Germinal center (tissue), 1 donor: ENCODE measurements at places on chromosomes 2 and 18.

- no peak for DNase-seq
These were observed 85.1 kb upstream of the FZD5 start for GRCh38 chr2:207854484-207855440.

GRCh38 chr2:160660741-160661140 lies 167.1 kb upstream of the RBMS1 start:
- DNase-seq, result no peak

GRCh38 chr2:62643100-62643471 lies 62.4 kb upstream of the EHBP1 start:
- no peak for DNase-seq

GRCh38 chr2:136014411-136014810 lies 29.0 kb upstream of the DARS1 start:
- DNase-seq, result no peak

- DNase-seq, result no peak
These were observed 45.7 kb downstream of the RALB start for GRCh38 chr2:120298173-120298835.

DNA sequence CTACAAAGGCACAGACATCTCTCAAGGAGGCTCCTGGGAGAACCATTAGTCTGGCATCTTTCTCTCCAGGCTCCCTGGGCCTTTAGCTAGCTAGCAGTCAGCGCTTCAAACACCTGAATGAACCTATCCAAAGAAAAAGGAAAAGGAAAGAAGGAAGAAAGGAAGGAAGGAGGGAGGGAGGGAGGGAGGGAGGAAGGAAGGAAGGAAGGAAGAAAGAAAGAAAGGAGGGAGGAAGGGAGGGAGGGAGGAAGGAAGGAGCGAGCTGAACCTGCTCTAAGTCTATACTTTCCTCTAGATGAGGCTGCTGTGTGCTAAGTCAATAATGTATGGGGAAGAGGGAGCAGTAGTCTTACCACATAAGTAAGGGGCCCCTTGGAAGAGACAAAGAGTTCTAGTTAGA lies 5.1 kb upstream of the BCL11A start:
- no peak for DNase-seq

- no peak for DNase-seq
These were observed 57.1 kb downstream of the RAPGEF4 start for GRCh38 chr2:172792711-172793110.

DNA sequence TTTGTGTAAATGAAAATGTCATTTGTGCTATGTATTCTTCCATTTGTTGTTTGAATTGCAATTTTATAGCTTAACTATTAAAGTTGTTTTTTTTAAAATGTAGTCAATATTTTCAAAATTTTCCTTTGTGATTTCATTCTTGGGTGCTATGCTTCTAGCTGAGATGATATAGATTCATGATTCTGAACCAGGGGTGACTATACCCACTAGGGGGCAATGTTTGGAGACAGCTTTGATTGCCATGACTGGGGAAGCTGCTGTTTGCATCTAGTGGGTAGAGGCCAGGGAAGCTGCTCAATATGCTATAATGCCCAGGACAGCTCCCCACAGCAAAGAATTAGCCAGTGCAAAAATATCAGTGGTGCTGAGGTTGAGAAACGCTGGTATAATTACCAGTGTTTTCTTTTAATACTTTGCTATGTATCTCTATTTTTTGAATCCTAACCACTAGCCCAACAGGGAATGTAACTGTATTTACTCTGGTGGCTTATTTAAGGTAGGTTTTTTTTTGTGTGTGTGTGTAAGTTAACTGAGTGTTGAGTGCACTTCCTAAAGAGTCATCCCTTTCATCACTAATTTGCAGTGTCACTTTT lies 99.7 kb downstream of the MEP1B start:
- DNase-seq, result peak; percentile 30

GRCh38 chr18:37396971-37397720 lies 168.5 kb downstream of the CELF4 start:
- no peak for DNase-seq

DNA sequence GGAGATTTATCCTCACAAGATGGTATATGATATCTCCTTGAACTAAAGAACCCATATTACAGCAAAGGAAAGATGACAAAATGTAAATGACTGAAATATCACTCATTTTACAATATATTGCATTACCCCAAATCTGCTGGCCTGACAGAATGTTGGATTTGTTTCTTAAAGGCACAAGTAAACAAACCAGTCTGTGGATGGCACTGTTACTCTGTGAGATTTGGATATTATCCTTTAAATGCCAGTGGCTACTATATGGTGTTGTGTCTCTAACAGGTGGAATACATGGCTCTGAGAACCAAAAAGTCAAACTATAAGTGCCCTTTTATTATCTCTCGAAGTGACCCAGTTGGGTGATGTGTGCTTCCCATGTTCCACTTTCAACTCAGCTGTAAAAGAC lies 125.7 kb downstream of the PDE1A start:
- DNase-seq, result no peak

DNA sequence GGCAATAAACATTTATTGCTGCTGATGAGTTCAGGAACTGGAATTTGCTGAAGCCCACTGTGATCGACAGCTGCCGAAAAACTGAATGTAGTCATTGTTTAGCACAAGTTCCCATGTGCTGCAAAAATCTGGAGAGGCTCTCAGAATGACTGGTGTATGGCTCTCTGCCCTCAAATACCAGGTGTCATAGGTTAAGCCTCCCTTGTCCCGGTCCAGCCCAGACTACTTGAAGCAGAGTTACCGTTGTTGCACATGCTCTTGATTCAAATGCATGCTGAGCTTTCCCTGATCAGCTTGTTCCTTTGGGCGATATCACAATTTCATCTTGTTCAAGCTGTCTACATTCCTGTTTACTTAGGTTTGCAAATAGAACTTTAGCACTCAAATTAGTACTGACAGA lies 625.2 kb downstream of the CPS1 start:
- DNase-seq, result no peak

GRCh38 chr18:66168685-66169235 lies 417.9 kb downstream of the CDH7 start:
- no peak for DNase-seq

- no peak for DNase-seq
These were observed 337.7 kb downstream of the DYSF start for GRCh38 chr2:71791061-71791450.

GRCh38 chr2:232949016-232949415 lies 64.0 kb downstream of the NGEF start:
- no peak for DNase-seq

DNA sequence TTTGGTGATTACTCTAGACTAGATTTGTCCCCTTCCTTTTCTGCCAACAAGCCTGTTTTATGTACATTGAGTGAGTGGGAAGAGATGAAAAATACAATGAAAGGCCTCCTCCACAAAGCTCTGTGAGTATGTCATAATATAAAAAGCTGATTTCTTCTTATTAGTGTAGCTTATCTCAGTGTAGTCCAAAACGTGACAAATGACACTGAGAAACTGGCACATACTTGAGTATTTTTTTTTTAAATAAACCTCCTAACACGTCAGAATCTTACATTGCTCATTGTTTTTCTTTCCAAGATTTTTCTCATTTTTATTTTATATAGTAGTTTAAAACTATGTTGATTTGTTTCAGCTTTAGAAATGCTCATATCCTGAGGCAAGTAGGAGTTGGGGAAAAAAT lies 17.9 kb upstream of the FIGN start:
- no peak for DNase-seq

DNA sequence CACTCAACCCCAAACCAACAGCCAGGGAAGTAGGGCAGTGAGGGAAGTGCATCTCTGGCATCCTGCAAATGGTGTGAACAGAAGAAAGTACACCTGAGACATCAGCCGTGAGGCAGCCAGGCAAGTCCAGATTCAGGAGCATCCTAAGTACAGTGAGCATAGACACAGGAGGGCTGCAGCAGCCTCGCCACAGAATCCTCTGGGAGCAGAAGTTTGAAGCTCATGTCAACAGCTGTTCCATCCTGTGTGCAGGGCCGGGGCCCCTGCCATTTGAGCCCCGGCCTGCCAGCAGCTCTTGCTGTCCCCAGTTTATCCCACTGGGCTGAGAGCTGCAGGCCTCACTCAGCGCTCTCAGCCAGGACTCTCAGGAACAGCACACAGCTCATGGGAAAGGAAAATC lies 14.5 kb downstream of the LOXHD1 start:
- DNase-seq, result no peak

- DNase-seq, result no peak
These were observed 495 bp upstream of the GULP1 start for GRCh38 chr2:188291142-188291616.

DNA sequence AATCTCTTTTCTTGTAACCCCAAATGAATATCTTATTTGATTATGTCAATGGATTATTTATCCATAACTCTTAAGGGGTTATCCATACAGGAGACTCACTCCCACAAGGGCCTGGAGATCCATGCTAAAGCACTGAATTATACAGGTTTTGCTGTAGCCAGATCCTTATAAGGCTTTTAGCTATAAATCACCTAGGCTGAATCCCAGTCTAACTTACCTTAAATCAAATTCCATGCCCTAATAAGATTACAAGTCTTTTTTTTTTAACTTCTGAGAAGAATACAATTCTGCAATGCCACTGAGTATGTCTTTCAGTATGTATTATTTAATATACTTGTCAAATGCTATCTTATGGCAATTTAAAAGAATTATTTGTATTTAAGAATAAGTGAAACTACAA lies 340.5 kb downstream of the NBAS start:
- no peak for DNase-seq

- DNase-seq, result no peak
These were observed 291.9 kb downstream of the ALK start for GRCh38 chr2:29629495-29629894.

- DNase-seq, result no peak
These were observed 5.6 kb downstream of the DNAJB2 start for GRCh38 chr2:219284501-219285372.

- no peak for DNase-seq
These were observed 111.8 kb upstream of the SLC35G4 start for GRCh38 chr18:11497585-11497984.

GRCh38 chr2:215503381-215503780 lies 67.5 kb upstream of the FN1 start:
- DNase-seq, result no peak

- DNase-seq, result no peak
These were observed 66.4 kb upstream of the POMC start for GRCh38 chr2:25234738-25235137.

GRCh38 chr18:3709205-3709604 lies 259.2 kb downstream of the TGIF1 start:
- DNase-seq, result no peak

DNA sequence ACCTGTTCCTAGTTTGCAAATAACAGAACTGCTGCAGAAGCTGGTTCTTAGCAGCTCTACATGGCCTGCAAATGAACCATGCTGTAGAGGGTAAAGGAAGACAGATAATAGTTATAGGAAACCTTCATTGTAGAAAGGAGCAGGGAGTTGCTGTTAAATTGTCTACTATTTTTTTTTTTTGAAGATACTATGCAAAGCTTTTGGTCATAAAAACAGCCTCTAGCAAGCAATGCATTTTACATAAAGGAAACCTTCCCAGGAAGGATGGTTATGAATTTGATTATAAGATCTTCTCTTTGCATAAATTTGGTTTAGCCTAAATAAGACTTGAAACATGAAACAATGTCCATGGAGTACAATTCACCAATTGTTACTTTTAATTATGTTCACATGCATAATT lies 793.4 kb downstream of the SLC4A3 start:
- no peak for DNase-seq

DNA sequence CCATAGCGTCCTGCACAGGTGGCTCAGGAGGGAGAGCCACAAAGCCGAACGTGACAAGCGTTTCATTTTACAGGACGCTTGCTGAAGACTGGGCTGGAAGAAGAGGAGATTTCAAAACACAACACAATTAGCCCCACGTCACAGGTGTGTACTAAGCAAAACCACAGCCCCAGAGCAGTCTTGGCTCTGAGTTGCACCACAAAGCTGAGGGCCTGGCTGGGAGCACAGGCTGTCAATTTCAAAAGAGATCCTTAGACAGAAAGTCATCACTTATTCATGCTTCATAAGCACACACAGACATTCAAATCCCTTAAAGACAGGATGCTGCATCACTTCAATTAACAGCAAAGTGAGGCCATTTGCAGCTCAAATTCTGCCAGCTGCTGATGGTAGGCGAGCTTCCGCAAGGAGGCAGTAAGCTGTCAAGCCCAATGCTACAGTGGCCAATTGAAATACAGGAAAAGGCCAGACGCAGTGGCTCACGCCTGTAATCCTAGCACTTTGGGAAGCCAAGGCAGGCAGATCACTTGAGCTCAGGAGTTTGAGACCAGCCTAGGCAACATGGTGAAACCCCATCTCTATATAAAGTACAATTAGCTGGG lies 79.6 kb downstream of the SKA1 start:
- DNase-seq, result no peak

GRCh38 chr2:127645395-127646291 lies at the start of gene GPR17:
GPR17 (plus strand) TSS chr2:127646153; CDS start chr2:127650736, 4,583 bp downstream.
- DNase-seq, result no peak

GRCh38 chr18:5662586-5663090 lies 118.8 kb upstream of the EPB41L3 start:
- DNase-seq, result no peak

DNA sequence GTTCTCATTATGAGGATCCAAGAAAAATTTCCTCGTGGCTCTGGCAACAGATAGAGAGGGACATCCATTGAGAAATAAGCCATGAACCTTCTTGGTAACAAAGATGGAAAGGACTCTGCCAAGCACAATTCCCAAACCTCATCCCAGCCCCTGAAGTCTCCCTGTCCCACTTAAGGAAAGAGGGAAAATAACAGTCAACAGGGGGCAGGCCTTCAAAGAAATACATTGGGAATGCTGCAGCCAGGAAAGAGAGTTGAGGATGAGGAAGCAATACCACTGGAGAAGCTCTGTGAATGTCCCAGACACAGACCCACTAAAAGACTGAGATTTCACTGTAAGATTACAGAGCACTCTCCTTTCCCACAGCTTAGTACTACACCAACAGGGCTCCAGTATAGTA lies 93.2 kb downstream of the CD226 start:
- no peak for DNase-seq

GRCh38 chr2:150298571-150299305 lies 188.7 kb downstream of the RND3 start:
- DNase-seq, result no peak

- DNase-seq, result no peak
These were observed 31.8 kb downstream of the KLF7 start for GRCh38 chr2:207133820-207134519.

- DNase-seq, result no peak
These were observed 90.4 kb downstream of the PLCL1 start for GRCh38 chr2:197894751-197895274.

GRCh38 chr2:46072101-46072820 lies 224.9 kb upstream of the EPAS1 start:
- DNase-seq, result no peak

- peak; percentile 4 for DNase-seq
These were observed 32.2 kb downstream of the GPR39 start for GRCh38 chr2:132448771-132449170.

GRCh38 chr2:44291281-44292248 lies 16.3 kb downstream of the SLC3A1 start:
- no peak for DNase-seq

- DNase-seq, result no peak
These were observed 8.8 kb downstream of the NABP1 start for GRCh38 chr2:191686729-191687128.
